ENCODE measurements at places on chromosomes 7 and 10. TPM values are rescaled to one million over a fixed set of nuclear protein-coding genes. Genes with fewer than 3 reads are reported as not detected.
A peak's percentile ranks its signal among the peaks of the same experiment; 100 is the strongest.

DNA sequence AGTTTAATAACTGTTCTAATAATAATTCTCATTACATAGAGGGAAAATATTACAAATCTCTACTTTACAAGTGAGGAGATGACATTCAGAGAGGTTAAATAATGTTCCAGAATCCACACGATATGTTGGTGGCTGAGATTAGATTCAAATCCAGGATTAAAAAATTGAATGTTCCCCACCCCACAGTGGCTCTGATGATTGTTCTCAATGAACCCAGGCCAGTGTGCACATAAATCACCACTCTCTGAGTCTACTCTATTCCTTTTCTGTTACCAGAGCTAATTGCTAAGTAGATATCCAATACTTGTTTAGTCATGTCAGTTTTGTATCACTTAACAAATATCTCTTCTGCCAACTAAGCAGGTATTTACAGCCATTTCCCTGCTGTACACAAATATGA lies 281.0 kb downstream of the ABCA13 start:
- H3K4me1 ChIP-seq: no peaks in the 10 kb centered on the region
- no peak for DNase-seq
- H3K4me3 ChIP-seq: no peak overlapping the region
- no peaks in the 10 kb centered on the region for H3K36me3 ChIP-seq

- DNase-seq: peak; percentile 85
- no peaks in the 10 kb centered on the region for H3K36me3 ChIP-seq
- H3K4me3 ChIP-seq: peak overlapping the region; percentile 82
- peak overlapping the region; percentile 81 for H3K27ac ChIP-seq
- peaks cover 10% of the 10 kb centered on the region for H3K4me1 ChIP-seq
These were observed 13.7 kb upstream of the KBTBD2 start for GRCh38 chr7:32905175-32905662.

- no peak overlapping the region for H3K27ac ChIP-seq
- H3K27me3 ChIP-seq: no peaks in the 10 kb centered on the region
- H3K4me3 ChIP-seq: no peak overlapping the region
- no peak for DNase-seq
- no peaks in the 10 kb centered on the region for H3K4me1 ChIP-seq
These were observed 55.5 kb downstream of the VWA2 start for GRCh38 chr10:114294549-114294948.

DNA sequence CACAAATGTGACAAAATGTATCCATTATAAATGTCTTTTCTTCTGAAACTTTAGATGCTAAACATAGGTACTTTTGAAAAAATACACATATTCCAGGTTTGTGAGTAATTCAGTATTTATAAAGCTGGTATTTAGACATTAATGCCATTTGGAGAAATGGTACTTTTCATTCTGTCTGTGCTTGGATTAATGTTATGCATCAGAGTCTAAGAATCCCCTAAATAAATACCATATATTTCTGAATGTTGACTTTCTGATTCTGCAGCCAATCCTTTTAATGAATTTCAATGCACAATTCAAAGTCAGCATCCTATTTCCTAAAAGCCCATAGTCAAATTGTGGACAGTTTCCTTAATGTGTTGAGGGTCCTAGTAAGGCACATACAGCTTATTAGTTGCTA lies 145.0 kb downstream of the DKK1 start:
- no peak for DNase-seq
- H3K27me3 ChIP-seq: no peaks in the 10 kb centered on the region
- no peak overlapping the region for H3K27ac ChIP-seq
- no peak overlapping the region for H3K4me3 ChIP-seq
- no peaks in the 10 kb centered on the region for H3K36me3 ChIP-seq

DNA sequence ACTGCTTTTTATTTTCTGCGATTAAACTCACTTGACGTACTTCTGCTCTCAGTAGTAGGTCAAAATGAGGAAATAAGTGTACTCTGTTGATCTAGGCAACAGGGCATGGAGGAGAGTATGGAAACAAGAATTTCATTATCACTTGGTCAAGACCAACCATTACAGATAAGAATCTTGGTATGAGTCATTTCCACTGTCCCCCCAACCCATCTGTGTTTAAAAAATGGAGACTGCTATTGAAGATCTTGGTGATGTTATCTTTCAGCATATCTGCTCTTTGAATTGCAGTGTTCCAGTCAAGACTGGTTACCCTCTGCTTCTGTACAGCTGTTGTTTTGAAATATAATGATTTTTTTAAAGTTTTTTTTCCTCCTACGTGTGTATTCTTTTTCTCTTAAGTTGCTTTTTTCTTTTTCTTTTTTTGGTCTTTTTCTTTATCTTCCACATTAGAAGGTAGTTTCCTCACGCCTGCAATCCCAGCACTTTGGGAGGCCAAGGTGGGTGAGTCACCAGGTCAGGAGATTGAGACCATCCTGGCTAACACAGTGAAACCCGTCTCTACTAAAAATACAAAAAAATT lies 11.7 kb downstream of the STAM start:
- peaks cover 38% of the 10 kb centered on the region for H3K4me1 ChIP-seq
- peaks cover 21% of the 10 kb centered on the region for H3K36me3 ChIP-seq
- no peak overlapping the region for H3K4me3 ChIP-seq
- no peak overlapping the region for H3K27ac ChIP-seq

DNA sequence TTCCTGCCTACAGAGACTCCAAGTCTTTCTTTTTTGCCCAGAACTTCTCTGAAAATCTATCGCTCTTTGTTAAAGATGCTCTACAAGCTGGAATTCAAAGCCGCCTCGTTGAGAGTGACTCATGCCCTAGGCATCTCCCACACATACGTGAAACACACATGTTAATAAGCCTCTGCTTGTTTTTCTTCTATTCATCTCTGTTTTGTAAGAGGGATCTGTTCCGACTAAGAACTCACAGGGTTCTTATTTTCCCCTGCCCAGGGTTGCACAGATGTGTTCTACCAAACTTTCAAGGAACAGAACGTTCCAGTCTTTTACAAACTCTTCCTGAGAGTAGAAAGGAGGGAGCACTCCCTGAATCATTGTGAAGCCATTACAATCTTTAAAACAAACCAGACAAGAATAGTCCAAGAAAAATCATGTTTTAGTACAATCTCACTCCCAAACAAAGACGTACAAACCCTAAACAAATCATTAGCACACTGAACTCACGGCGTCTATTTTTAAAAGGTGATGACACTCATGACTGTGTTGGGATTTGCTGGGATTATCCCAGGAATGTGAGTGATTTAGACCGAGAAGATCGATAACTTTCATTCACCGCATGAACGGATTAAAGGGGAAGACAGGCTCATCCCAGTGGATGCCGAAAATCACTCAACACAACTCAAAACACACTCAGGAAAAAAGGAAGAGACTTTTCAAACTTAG lies 55.3 kb upstream of the INPP5A start:
- peak overlapping the region; percentile 5 for H3K4me3 ChIP-seq
- peaks cover 34% of the 10 kb centered on the region for H3K4me1 ChIP-seq
- no peaks in the 10 kb centered on the region for H3K27me3 ChIP-seq
- peak overlapping the region; percentile 51 for H3K27ac ChIP-seq
- H3K36me3 ChIP-seq: no peaks in the 10 kb centered on the region

GRCh38 chr10:7902413-7902812 lies 84.1 kb downstream of the TAF3 start:
- H3K36me3 ChIP-seq: peaks cover 5% of the 10 kb centered on the region
- no peak overlapping the region for H3K27ac ChIP-seq
- peaks cover 3% of the 10 kb centered on the region for H3K4me1 ChIP-seq
- H3K4me3 ChIP-seq: no peak overlapping the region
- no peak for DNase-seq
- no peaks in the 10 kb centered on the region for H3K27me3 ChIP-seq

- H3K4me1 ChIP-seq: peaks cover 31% of the 10 kb centered on the region
- H3K36me3 ChIP-seq: no peaks in the 10 kb centered on the region
- no peak for DNase-seq
- H3K27ac ChIP-seq: peak overlapping the region; percentile 72
- H3K27me3 ChIP-seq: no peaks in the 10 kb centered on the region
These were observed 25.0 kb upstream of the FZD1 start for GRCh38 chr7:91239171-91239604.

- peaks cover 3% of the 10 kb centered on the region for H3K36me3 ChIP-seq
- peak overlapping the region; percentile 48 for H3K27ac ChIP-seq
- H3K4me1 ChIP-seq: peaks cover 33% of the 10 kb centered on the region
- DNase-seq: no peak
- H3K4me3 ChIP-seq: no peak overlapping the region
- H3K27me3 ChIP-seq: no peaks in the 10 kb centered on the region
These were observed 1.5 kb upstream of the NCOA4 start for GRCh38 chr10:46031648-46032532.

GRCh38 chr7:16071246-16071857 lies 350.0 kb downstream of the CRPPA start:
- peaks cover 16% of the 10 kb centered on the region for H3K4me1 ChIP-seq
- no peak overlapping the region for H3K4me3 ChIP-seq
- DNase-seq: no peak
- no peaks in the 10 kb centered on the region for H3K27me3 ChIP-seq
- H3K27ac ChIP-seq: no peak overlapping the region
- H3K36me3 ChIP-seq: no peaks in the 10 kb centered on the region

DNA sequence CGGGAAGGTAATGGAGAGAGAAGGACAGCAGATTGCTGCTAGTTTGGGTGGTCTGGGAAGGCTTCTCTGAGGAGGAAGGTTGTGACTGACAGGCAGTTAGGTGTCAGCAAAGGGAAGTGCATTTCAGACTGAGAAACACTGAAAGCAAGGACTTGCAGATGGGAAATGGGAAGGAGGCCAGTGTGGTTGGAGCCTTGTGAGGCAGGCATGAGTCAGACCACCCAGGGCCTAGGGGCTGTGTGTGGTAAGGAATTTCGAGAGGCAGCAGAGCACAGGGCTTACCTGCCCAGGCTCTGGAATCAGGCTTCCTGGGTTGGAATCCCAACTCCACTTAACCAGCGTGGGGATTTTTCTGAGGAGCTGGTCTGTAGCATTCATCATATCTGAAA lies 53.5 kb downstream of the NRF1 start:
- peak overlapping the region; percentile 8 for H3K27ac ChIP-seq
- no peak overlapping the region for H3K4me3 ChIP-seq
- no peaks in the 10 kb centered on the region for H3K27me3 ChIP-seq
- peaks cover 26% of the 10 kb centered on the region for H3K36me3 ChIP-seq

DNA sequence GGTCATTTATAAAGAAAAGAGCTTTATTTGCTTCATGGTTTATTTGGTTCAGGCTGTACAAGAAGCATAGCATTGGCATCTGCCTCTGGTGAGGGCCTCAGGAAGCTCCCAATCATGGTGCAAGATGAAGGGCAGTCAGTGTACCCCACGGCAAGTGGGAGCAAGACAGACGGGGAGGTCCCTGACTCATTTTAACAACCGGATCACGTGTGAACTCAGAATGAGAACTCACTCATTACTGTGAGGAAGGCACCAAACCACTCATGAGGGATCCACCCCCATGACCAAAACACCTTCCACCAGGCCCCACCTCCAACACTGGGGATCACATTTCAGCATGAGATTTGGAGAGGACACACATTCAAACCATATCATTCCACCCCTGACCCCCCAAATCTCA lies 15.7 kb upstream of the CRYGN start:
- H3K4me3 ChIP-seq: no peak overlapping the region
- peaks cover 21% of the 10 kb centered on the region for H3K4me1 ChIP-seq
- no peak for DNase-seq
- H3K27me3 ChIP-seq: peaks cover 2% of the 10 kb centered on the region

DNA sequence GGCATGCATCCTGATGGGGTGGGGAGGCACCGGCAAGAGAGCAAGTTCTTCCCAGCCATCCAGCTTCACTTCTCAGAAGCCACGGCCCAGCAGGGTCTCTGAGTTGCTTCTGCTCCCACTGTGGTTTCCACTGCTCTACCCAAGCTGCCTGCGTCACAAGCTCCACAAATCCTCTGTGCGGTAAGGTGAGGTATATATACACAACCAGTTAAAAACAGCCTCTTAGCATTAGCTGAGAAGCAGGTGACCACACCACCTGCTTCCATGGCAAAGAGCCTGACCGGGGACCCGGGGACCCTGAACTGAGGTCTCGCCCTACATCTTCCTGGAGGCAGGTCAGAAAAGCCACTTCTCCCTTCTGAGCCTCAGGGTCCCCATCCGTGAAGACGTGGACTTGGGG lies 46.9 kb upstream of the NPFFR1 start:
- no peaks in the 10 kb centered on the region for H3K27me3 ChIP-seq
- H3K27ac ChIP-seq: no peak overlapping the region
- no peak overlapping the region for H3K4me3 ChIP-seq
- H3K36me3 ChIP-seq: no peaks in the 10 kb centered on the region

DNA sequence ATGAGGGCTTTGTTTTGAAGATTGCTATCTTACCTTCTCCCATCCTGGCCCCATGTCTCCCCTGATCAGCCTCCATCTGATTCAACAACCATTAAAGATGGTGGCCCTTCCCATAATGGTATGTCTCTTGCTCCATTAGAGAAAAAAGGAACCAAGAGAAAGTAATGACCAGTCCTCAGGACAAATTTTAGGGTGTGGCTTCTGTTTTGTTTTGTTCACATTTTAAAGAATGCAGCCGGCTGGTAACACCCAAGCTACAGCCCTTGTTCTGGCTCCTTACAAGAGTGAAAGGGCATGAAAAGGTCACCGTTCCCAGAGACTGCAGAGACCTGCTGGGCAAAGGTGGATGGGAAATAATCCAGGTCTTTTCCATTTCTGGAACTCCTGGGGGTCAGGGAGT lies 287.9 kb upstream of the NEBL start:
- H3K4me3 ChIP-seq: no peak overlapping the region
- H3K27ac ChIP-seq: no peak overlapping the region
- no peaks in the 10 kb centered on the region for H3K27me3 ChIP-seq
- H3K36me3 ChIP-seq: peaks cover 1% of the 10 kb centered on the region

DNA sequence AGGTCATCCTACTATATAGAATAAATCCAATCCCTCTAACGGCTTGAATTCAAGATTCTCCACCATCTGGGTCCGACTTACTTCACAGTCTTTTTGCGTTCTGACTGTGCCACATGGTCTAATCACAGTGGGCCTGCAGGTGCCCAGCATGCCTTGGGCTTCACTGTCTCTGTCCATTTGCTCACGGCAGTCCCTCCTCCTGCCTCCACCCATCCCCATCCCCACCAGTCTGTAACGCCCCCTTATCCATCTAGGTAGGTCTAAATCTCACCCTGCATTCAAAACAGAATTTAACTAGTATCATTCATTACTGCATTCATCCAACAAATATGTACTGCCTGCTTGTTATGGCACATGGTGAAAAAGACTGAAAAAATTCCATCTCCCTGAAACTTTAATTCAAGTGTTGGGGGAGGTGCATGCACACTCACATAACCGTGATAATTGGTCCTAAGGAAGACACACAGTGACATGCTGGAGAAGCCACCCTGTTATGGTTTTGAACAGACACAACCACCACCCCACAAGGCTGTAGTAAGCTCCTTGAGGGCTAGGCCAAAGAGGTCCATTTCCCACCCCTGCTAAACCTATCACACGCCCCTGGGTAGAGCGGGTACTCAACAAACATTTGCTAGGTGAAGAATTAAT lies 24.2 kb downstream of the SORBS1 start:
- peaks cover 23% of the 10 kb centered on the region for H3K27me3 ChIP-seq
- H3K4me1 ChIP-seq: no peaks in the 10 kb centered on the region
- no peak for DNase-seq
- H3K4me3 ChIP-seq: no peak overlapping the region

SPAG6 gene
- not detected for total RNA-seq

HOXA9 gene
- total RNA-seq: not detected

ZNF488 gene
- total RNA-seq: 0.55 TPM

TMEM140 gene
- not detected for total RNA-seq

GRID1 gene
- 0.11 TPM for total RNA-seq

MINDY4 gene
- 5.3 TPM for total RNA-seq

GOLGA7B gene
- not detected for total RNA-seq

ARHGEF35 gene
- total RNA-seq: 1.1 TPM

Measured in osteocyte (in vitro differentiated cells).